ENCODE measurements at places on chromosomes 6 and 20. TPM values are rescaled to one million over a fixed set of nuclear protein-coding genes. Genes with fewer than 3 reads are reported as not detected.

GRCh38 chr20:36872852-36873251 is 3.1 kb upstream of the TLDC2 start:
- no peak for DNase-seq
- H3K4me1 ChIP-seq = no peaks in the 10 kb centered on the region
- H3K4me3 ChIP-seq = no peak overlapping the region
- H3K27me3 ChIP-seq = no peaks in the 10 kb centered on the region
- H3K36me3 ChIP-seq = no peaks in the 10 kb centered on the region

- H3K4me1 ChIP-seq = peaks cover 2% of the 10 kb centered on the region
- H3K27ac ChIP-seq = peak overlapping the region; percentile 77
- no peak for DNase-seq
- no peaks in the 10 kb centered on the region for H3K36me3 ChIP-seq
- no peaks in the 10 kb centered on the region for H3K27me3 ChIP-seq
- H3K4me3 ChIP-seq = no peak overlapping the region
Observed at GRCh38 chr20:20812136-20812535, 99.7 kb upstream of the RALGAPA2 start.

DNA sequence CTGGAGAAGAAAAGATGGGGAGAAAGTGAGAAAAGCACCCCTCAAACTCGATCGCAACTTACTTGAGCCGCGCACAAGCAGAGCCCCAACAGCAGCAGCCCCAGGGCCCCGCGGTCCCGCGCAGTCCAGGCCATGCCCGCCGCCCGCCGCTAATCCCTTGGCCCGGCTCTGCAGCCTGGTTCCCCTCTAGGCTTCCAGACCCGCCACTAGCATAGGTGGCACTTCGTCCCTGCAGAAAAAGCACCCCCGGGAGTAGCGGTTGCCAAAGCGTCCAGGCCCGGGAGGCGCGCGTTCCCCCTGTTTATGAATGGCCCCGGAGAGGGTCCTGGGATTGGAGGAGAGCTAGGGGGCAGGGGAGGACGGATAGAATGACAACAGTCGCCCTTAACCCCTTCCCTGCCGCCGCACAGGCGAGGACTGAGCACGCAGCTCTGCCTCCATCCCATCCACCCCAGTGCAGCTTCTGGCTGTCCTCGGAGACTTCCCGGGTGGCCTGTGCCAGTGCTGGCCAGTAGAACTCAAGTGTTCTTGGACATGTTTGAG is 19.9 kb downstream of the COL9A1 start:
- no peaks in the 10 kb centered on the region for H3K27me3 ChIP-seq
- H3K4me3 ChIP-seq = no peak overlapping the region
- DNase-seq = no peak

DNA sequence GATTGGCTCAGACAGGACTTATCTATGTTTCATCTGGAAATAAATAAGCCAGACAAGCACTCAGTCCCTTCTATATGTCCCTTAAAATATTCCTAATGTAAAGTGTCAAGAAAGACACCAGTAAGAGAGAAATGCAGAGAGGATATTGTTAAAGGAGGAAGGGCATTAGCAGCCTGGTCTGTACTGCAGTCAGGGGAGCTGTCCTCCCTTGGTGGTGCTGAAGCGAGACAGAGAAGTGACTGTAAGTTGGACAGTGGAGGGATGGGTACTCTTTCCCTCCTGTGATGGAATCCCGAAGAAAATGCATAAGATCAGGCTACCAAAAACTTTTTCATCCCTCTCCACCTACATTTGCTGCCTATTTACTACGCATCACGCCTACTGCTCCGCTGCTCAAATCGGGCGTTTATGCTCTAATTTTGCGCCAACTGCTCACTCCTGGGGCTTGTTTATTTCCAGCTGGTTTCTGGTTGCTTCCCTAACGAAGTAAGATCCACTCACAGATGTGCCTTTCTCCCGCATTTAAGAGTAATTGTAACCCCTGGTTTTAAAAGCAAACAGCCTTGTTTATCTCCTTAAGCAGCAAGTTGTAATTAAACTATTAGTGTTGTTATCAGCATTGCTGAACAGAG is 35.2 kb downstream of the PHACTR1 start:
- no peaks in the 10 kb centered on the region for H3K4me1 ChIP-seq
- no peaks in the 10 kb centered on the region for H3K27me3 ChIP-seq
- H3K27ac ChIP-seq = no peak overlapping the region
- peak; percentile 30 for DNase-seq

- H3K27ac ChIP-seq = no peak overlapping the region
- no peaks in the 10 kb centered on the region for H3K27me3 ChIP-seq
- no peaks in the 10 kb centered on the region for H3K4me1 ChIP-seq
- no peaks in the 10 kb centered on the region for H3K36me3 ChIP-seq
- no peak for DNase-seq
- no peak overlapping the region for H3K4me3 ChIP-seq
Observed at GRCh38 chr6:8057263-8057662, 6.9 kb downstream of the BLOC1S5 start.

DNA sequence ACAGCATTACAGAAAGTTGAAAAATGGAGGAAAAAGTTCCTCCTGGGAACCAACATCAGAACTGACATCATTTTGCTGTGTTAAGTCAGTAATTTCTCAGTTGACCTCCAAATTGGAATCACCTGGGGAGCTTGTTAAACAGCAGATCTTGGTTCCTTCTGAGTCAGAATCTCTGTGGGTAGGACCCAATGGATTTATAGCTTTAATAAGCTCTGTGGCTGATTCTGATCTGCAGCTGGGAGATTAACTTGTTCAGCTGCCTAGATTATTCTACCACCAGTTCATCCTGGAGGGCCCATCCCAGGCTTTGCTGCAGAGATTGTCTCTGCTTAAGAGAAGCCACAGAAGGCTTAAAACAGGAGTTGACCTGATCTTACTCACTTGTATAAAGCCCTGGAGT is 90.7 kb upstream of the POPDC3 start:
- H3K36me3 ChIP-seq = no peaks in the 10 kb centered on the region
- H3K27ac ChIP-seq = no peak overlapping the region
- H3K4me3 ChIP-seq = no peak overlapping the region
- H3K27me3 ChIP-seq = no peaks in the 10 kb centered on the region
- no peaks in the 10 kb centered on the region for H3K4me1 ChIP-seq

- H3K4me3 ChIP-seq = no peak overlapping the region
- no peaks in the 10 kb centered on the region for H3K27me3 ChIP-seq
- DNase-seq = no peak
- no peaks in the 10 kb centered on the region for H3K4me1 ChIP-seq
Observed at GRCh38 chr6:49121970-49122369, 341.1 kb downstream of the MMUT start.

- DNase-seq = no peak
- H3K27me3 ChIP-seq = no peaks in the 10 kb centered on the region
Observed at GRCh38 chr6:21601339-21601923, 7.9 kb downstream of the SOX4 start.

Gene CCN5
- total RNA-seq = 48.2 TPM

Gene LAMA4
- 60.6 TPM for total RNA-seq

Gene SOX18
- total RNA-seq = 2.0 TPM
